Activated gamma-delta T cell treated with anti-CD3 and anti-CD28 coated beads, Interleukin-2, amount 50 U/mL, for 16 hours (primary cell): ENCODE measurements at places on chromosomes 2 and 18.

GRCh38 chr2:644871-645270 is 32.3 kb downstream of the TMEM18 start:
- DNase-seq: no peak

DNA sequence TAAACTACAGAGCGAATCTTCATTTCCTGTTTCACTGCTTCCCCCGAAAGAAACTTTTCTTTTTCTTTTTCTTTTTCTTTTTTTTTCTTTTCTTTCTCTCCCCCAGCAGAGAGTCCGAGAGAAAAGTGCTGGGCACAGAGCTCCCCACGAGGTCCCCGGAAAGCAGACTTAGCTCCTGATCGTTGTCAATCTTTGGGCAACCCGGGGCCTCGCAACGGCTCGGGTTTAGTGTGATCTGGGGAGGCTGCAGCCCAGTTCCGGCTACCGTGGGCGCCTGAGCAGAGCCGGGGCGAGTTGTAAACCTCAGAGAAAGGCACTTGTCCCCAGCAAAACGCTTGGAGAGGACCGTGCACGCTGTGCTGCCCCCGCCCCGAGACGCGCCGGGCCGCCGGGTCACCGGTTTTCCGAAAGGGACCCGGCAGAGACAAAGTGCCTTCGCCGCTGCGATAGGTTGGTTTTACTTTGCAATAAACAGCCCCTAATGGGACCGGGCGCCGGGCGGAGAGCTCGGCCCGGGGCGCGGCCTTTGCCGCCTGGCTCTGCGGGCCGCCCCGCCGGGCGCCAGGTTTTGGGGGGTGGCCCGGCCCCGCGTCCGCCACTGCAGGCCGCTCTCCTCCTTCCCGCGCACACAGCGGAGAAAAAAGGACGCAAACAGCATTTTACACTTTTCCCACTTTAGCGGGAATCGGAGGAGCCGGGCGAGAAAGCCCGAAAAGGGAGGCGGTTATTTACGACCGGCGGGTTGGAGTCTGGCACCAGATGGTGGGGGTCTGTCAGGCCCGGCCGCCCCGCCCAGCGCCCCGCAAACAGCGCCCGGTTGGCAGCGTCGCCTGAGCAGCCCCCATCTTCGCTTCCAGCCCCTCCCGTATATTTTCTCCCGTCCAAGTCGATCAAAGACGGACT is 136.0 kb downstream of the INSIG2 start:
- peak; percentile 7 for DNase-seq

DNA sequence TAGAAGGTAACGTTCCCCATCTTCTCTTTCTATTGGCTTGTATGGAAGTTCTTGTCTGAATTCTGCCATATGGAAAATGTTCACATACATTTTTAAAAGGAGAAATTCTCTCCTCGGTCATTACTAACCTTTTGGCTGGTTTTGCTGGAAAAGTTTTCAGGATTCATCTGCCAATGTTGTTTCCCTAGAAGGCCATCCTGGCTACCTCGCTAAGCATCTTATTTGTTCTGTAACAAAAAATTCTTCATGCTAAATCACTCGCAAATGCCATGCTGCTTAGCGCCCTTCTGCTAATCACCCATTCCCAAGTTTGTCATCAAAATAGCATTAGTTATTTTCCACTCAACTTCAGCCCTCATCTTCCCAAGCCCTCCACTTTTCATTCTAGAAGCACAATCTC is 262.0 kb downstream of the SLC8A1 start:
- DNase-seq: no peak

DNA sequence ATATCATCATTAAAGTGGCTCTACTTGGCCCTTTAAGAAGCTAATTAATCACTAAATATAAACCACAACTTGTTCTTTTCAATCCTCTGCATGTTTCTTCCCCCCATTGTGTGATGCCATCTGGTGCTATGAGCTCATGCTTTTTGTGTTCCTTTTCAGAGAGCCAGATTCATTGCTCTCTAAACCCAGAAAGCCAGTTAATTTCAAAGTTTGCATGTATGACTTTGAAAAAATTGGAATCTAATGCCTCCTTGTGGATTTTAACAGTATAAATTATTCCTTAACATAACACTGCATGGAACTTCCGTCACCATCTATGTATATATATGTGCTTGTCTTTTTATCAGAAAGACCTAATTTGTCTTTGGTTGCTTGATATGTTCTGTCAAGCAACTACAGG is 31.1 kb downstream of the TMEM178A start:
- no peak for DNase-seq

GRCh38 chr18:524466-524865 is 24.0 kb upstream of the COLEC12 start:
- no peak for DNase-seq

- DNase-seq: no peak
Observed at GRCh38 chr2:181366675-181367175, 90.5 kb upstream of the ITGA4 start.

DNA sequence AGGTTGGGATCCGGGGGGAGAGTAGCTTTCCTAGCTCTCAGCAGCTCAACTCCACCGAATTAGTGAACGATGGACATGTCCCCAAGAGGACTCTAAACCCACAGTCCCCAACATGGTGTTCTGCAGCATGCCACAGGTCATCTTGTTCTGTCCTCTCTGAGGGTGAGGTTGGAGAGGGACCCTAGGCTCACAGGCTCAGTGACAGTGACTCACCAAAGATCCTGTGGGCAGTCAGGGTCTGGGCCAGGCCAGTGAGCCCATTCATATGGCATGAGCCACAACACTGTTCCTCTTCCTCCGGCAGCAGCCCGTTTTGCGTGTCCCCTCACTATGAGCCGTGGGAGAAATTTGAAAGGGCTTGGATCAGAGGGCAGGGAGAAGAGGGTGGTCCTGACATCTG is 2.8 kb upstream of the SLC20A1 start:
- no peak for DNase-seq

DNA sequence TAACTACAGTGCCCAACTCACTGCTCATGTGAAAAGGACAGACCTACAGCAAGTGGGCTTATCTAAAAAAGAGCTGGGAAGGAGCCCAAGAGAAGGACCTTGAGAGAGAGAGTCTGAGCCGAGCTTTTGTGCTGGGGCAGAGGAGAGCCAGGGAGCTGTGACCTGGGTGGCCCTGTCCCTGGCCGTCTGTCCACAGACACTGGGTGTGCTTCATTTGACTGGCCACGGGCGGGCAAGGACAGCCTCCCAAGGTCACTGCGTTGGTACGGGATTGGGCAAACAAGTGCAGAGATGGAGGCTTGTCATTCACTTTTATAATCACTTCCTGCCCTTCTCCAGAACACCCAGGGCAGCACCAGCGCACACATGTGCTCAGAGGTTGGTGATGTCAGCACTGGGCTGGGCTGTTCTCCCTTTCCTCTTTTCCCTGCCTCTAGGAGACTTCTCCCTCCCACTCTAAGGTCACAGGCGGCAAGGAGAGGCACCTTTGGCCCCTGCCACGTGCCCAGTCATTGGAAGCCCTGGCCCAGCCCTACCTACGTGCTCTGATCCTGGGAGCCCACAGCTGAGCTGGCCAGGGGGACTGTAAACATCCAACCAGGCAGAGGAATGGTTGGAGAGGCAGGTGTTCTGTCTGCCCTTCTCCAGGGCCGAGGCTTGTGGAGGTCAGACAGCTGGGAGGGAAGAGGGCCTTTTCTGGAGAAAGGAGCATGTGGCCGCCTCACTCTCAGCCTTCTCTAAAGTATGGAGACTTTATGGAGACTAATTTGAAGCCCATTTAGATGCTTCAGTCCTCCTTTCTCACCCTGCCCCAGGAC is 6.4 kb upstream of the PSD4 start:
- DNase-seq: no peak

DNA sequence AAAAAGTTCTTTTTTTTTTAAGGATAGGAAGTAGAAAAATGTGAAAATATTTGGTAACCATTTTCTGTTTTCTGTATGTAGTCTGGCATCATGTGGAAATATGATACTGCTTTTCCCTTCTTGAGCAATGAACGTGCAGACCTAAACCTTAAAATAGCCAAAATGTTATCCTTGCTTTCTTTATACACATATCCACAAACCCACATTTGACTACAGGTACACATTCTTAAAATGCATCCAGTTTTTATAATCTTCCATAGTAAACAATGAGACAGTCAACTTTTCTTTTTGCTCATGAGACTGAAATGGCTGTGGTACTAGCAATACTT is 90.9 kb downstream of the OSBPL6 start:
- DNase-seq: no peak

GRCh38 chr2:32715391-32715841 is 87.6 kb downstream of the TTC27 start:
- DNase-seq: no peak

- no peak for DNase-seq
Observed at GRCh38 chr18:59628995-59629394, 68.2 kb downstream of the CCBE1 start.

DNA sequence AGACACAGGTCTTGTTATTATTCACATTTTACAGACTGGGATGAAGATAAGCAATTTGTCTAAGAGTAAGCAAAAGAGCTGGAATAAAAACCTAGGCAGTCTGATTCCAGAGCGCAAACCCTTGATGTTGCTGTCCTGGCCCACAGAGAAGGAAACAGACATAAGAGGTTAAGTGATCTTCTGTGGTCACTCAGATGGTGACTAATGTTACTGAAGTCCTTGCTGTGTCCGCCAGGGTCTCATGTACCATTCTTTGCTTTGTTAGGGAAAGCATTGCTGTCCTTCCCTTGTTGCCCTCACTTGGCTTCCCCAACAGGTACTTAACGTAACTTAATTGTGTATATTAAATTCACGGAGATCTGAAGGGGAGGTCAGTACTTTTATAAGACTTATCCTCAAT is 14.9 kb upstream of the FAP start:
- no peak for DNase-seq

- DNase-seq: no peak
Observed at GRCh38 chr18:22551536-22552151, 133.9 kb upstream of the CTAGE1 start.

DNA sequence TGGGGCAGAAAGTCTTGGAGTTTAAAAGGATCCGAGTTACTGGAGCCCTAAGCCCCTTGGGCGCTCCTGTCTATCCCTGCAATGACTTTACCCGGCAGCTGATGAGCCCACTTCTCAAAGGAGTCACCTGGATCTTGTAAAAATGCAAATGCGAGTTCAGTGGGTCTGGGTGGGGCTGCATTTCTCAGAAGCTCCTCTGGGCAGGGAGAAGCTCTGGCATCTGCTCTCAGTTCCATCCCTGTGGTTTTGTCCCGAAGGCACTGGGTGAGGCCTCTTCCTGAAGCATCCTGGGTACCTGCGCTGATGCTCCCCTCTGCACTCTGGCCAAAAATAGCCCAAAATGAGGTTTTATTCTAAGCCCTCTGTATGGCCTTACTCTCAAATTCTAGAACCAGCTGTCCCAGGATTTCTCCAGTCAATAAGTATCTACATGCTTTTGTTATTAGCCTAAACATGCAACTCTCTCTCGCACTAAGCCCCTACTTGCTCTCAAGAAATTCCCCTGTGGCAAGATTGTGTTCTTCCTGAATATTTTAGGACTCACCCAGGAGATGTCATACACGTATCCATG is 167.8 kb upstream of the APCDD1 start:
- no peak for DNase-seq

- no peak for DNase-seq
Observed at GRCh38 chr2:9336241-9336575, 87.1 kb downstream of the ITGB1BP1 start.

- no peak for DNase-seq
Observed at GRCh38 chr18:57957210-57957609, 86.8 kb upstream of the NEDD4L start.

DNA sequence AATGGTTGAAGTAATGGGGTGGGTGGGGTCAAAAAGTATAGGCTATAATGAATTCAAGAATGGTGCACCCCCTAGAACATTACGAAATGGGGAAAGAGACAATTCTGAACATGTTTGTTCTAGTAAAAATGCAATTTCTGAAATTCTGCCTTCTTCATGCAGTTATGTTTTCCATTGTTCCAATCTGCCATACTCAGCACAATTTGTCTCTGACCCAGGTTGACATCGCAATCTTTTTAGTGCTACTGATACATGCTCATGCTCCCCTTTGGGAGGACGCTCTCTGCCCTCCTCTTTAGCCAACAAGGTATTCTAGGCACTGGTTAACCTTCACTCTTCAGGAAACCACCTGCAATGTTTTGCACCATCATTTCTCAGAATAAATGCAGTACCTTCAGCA is 1303.9 kb upstream of the PIK3C3 start:
- no peak for DNase-seq

DNA sequence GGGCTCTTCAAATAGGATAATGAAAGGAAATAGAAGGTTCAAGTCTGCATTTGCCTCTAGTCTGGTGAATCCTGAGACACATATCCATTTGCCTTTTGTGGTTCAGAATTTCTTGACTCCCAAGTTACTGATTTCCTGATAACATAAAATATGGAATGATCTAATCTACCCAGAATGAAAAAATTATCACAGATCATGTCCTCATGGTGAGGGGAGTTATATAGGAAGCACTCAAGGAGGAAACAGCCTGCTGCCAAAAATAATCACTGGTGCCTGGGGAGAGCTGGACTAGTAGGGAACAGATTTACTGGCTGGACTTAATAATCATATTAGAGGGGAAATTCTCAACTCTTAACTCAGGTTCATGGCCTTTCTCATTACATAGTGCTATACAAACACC is 95.5 kb upstream of the STK17B start:
- DNase-seq: no peak

GRCh38 chr2:25228848-25229278 is 60.5 kb upstream of the POMC start:
- no peak for DNase-seq

GRCh38 chr2:33287507-33288005 is 188.9 kb upstream of the RASGRP3 start:
- DNase-seq: no peak

GRCh38 chr18:51069885-51070284 is 39.9 kb downstream of the SMAD4 start:
- no peak for DNase-seq

GRCh38 chr18:23181547-23181946 is 46.3 kb downstream of the CABLES1 start:
- DNase-seq: no peak
